T-helper 17 cell (primary cell): ENCODE measurements at places on chromosomes 5 and 9. TPM values are rescaled to one million over a fixed set of nuclear protein-coding genes. Genes with fewer than 3 reads are reported as not detected.

- no peak for DNase-seq
- peak overlapping the region; percentile 92 for H3K4me3 ChIP-seq
- H3K27ac ChIP-seq: peak overlapping the region; percentile 98
- peaks cover 48% of the 10 kb centered on the region for H3K4me1 ChIP-seq
Observed at GRCh38 chr9:129487658-129488483, 133.0 kb downstream of the C9orf50 start.

Gene FGF1
- total RNA-seq: not detected

DNA sequence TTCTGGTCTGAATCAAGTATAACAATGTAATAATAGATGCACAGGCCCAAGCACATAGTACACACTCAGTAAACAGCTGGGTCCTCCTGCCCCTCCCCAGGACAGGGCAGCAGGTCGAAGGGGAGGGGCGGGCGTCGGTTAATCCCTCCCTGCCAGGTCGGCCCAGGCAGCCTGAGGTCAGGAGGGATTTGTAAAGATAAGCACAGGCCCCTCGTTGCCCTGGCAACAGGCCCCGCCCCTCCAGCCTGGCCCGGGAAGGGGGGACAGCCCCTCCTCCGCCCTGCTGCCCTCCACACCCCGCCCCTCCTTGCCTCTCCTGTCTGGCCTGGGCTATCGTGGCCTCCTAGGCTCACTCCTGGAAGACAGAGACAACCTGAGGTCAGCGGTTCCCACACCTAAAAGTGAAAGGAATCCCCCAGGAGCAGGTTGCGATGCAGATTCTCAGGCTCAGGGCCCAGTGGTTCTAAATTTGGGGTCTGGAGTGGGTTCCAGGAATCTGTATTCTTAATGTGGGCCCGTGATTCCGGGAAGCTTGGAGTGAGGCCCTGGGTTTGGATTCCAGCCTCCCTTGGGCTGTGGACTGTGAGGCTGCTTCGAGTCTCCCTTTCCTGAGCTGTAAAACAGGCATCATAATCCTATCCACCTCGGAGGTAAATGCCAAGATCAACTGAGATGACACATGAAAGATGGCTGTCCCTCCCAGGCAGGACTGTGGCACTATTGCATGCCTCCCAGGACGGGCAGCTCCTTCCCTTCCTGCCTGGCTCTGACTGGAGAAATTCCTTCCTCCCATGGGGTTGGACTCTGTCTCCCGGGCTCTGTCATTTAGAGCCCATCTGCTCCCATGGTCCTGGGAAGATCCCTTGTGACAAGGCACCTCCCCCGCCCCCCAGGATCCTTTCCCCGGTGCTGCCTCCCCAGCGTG is 4.4 kb downstream of the CRB2 start:
- DNase-seq: no peak
- H3K27me3 ChIP-seq: peaks cover 18% of the 10 kb centered on the region
- H3K27ac ChIP-seq: peak overlapping the region; percentile 51
- no peak overlapping the region for H3K4me3 ChIP-seq

Gene PDGFRB
- 0.57 TPM for total RNA-seq

Gene NDFIP1
- 89.6 TPM for total RNA-seq

DNA sequence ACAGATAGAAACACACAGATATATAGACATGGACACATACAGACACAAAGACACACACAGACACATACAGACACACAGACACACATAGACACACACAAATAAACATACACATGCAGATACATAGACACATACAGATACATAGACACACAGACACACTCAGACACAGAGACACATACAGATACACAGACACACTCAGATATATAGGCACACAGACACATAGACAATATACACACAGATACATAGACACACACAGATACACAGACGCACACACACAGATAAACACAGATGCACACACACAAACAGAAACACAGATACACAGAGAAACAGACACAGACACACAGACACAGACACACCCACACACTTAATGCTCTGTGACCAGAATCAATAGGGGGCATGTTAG is 156.8 kb downstream of the IRX2 start:
- no peaks in the 10 kb centered on the region for H3K27me3 ChIP-seq
- H3K27ac ChIP-seq: no peak overlapping the region
- no peak for DNase-seq
- no peaks in the 10 kb centered on the region for H3K36me3 ChIP-seq

- no peaks in the 10 kb centered on the region for H3K36me3 ChIP-seq
- no peaks in the 10 kb centered on the region for H3K4me1 ChIP-seq
- H3K27me3 ChIP-seq: no peaks in the 10 kb centered on the region
- H3K4me3 ChIP-seq: no peak overlapping the region
- no peak overlapping the region for H3K27ac ChIP-seq
Observed at GRCh38 chr9:26605367-26605766, 287.2 kb downstream of the CAAP1 start.

- no peak overlapping the region for H3K27ac ChIP-seq
- no peaks in the 10 kb centered on the region for H3K36me3 ChIP-seq
- no peaks in the 10 kb centered on the region for H3K27me3 ChIP-seq
- no peak for DNase-seq
- H3K4me3 ChIP-seq: no peak overlapping the region
- H3K4me1 ChIP-seq: no peaks in the 10 kb centered on the region
Observed at GRCh38 chr5:67660149-67660548, 463.6 kb upstream of the CD180 start.

Gene CDH10
- total RNA-seq: not detected

GRCh38 chr9:126298063-126298801 is 28.4 kb upstream of the MVB12B start:
- H3K36me3 ChIP-seq: no peaks in the 10 kb centered on the region
- H3K27ac ChIP-seq: no peak overlapping the region
- DNase-seq: no peak
- peaks cover 33% of the 10 kb centered on the region for H3K27me3 ChIP-seq

GRCh38 chr5:131773805-131774204 is 23.0 kb downstream of the FNIP1 start:
- no peaks in the 10 kb centered on the region for H3K27me3 ChIP-seq
- peaks cover 26% of the 10 kb centered on the region for H3K4me1 ChIP-seq
- no peak overlapping the region for H3K27ac ChIP-seq
- no peak overlapping the region for H3K4me3 ChIP-seq

- DNase-seq: no peak
- H3K4me1 ChIP-seq: no peaks in the 10 kb centered on the region
- no peaks in the 10 kb centered on the region for H3K36me3 ChIP-seq
- H3K4me3 ChIP-seq: no peak overlapping the region
- no peaks in the 10 kb centered on the region for H3K27me3 ChIP-seq
Observed at GRCh38 chr5:104095527-104095926, 532.9 kb upstream of the NUDT12 start.

Gene EFNA5
- total RNA-seq: not detected

- no peak for DNase-seq
- no peaks in the 10 kb centered on the region for H3K27me3 ChIP-seq
- no peak overlapping the region for H3K27ac ChIP-seq
Observed at GRCh38 chr5:35826056-35826455, 30.6 kb upstream of the IL7R start.

Gene EEIG1
- total RNA-seq: 254 TPM

DNA sequence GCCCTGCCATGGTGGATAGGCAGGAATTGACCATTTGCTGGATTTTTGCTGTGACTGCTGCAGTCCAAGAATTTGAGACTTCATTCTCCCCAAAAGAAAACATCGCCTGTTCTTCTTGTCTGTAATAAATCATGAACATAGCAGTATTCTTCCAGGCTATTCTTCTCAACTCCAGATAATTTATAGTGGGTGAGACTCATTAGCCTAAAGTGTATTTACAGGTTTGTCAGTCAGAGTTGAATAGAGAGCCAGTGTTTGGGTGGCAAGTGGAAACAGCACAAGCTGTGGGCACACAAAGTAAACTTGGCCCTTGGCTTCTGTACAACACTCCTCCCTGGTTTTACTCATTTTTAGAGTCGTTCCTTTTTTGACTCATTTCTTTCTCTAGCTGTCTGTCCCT is 128.2 kb upstream of the VCAN start:
- no peaks in the 10 kb centered on the region for H3K36me3 ChIP-seq
- no peak for DNase-seq
- no peak overlapping the region for H3K4me3 ChIP-seq
- no peaks in the 10 kb centered on the region for H3K27me3 ChIP-seq
- H3K4me1 ChIP-seq: peaks cover 14% of the 10 kb centered on the region

GRCh38 chr5:149264439-149265067 is 7.1 kb upstream of the AFAP1L1 start:
- H3K27me3 ChIP-seq: peaks cover 42% of the 10 kb centered on the region
- no peak overlapping the region for H3K27ac ChIP-seq
- no peak overlapping the region for H3K4me3 ChIP-seq
- no peaks in the 10 kb centered on the region for H3K36me3 ChIP-seq
- peaks cover 9% of the 10 kb centered on the region for H3K4me1 ChIP-seq
- peak; percentile 39 for DNase-seq

Gene IRX2
- total RNA-seq: not detected

Gene CENPH
- 5.9 TPM for total RNA-seq

GRCh38 chr9:68685770-68686169 is 19.3 kb upstream of the PIP5K1B start:
- no peak for DNase-seq
- no peak overlapping the region for H3K27ac ChIP-seq
- peaks cover 4% of the 10 kb centered on the region for H3K4me1 ChIP-seq
- peaks cover 3% of the 10 kb centered on the region for H3K36me3 ChIP-seq

Gene HACD4
- total RNA-seq: 8.7 TPM

- H3K4me1 ChIP-seq: no peaks in the 10 kb centered on the region
- H3K36me3 ChIP-seq: no peaks in the 10 kb centered on the region
- H3K4me3 ChIP-seq: no peak overlapping the region
- no peak for DNase-seq
Observed at GRCh38 chr9:121620777-121621449, 30.5 kb upstream of the DAB2IP start.

DNA sequence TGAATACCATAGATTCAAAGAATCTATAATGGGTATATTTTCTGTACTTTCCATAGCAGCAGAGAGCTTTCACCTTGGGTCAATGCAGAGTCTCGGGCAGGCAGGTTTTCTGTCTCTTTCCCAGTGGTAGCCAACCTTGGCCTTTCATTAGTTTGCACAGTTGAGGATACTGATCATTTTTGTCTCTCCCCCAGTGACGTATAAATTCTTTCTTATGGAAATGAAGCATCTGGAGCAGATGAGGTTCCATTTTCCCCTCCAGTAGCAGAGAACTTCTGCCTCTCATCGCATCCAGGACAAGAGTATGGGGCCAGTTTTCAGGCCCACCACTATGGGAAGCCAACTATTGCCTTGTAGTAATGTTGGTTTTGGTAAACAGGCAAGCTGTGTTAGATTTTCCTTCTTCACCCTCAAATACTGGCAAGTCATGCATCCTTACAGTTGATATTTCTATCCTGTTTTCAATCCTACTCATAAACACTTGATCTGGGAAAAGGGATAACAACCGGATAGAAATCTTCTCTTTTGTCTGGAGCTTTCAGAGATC is 845.2 kb upstream of the CDH18 start:
- H3K4me3 ChIP-seq: no peak overlapping the region
- no peaks in the 10 kb centered on the region for H3K36me3 ChIP-seq
- no peaks in the 10 kb centered on the region for H3K4me1 ChIP-seq
- no peak overlapping the region for H3K27ac ChIP-seq
- no peaks in the 10 kb centered on the region for H3K27me3 ChIP-seq

- no peaks in the 10 kb centered on the region for H3K36me3 ChIP-seq
- no peaks in the 10 kb centered on the region for H3K4me1 ChIP-seq
- DNase-seq: no peak
- H3K4me3 ChIP-seq: no peak overlapping the region
Observed at GRCh38 chr5:7010591-7010990, 297.4 kb downstream of the TENT4A start.

Gene DPH7
- total RNA-seq: 46.1 TPM

DNA sequence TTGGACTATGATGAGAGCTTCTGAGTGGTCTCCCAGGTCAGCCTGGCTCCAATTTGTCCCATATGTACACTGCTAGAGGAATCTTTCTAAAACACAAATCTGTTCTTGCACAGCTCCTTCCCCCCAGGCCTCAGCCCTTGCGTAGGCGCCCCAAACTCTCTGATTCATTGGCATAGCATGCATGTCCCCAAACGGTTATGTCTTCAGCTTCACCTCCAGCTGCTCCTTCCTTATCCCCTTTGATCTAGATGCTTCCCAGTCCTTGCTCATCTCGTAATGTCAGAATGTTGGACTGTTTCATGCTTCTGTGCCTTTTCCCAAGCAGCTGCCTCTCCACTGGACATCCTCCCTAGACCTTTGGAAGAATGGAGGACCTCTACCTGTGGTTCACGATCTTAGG is 60.1 kb upstream of the BASP1 start:
- H3K27me3 ChIP-seq: peaks cover 7% of the 10 kb centered on the region
- no peak for DNase-seq
- no peak overlapping the region for H3K27ac ChIP-seq
- H3K4me1 ChIP-seq: no peaks in the 10 kb centered on the region
- H3K36me3 ChIP-seq: no peaks in the 10 kb centered on the region

DNA sequence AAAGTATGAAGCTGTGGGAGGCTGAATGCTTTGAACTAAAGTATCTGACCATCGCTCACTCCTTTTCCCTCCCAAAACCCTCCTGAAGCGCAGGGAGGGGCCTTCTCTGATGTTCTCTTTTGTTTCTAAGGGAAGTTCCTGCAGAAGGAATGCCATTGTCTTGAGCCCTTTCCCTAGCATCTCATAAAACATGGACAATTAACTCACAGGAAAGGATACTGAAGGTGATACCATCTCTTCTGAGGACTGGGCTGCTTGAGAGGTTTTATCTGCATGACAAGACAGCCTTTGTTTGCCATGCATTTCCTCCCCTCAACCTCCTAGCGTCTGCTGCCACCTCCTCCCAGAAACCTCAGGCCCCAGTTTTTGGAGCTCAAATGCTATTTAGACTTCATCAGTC is 4.3 kb upstream of the RMND5B start:
- peaks cover 5% of the 10 kb centered on the region for H3K4me1 ChIP-seq
- no peaks in the 10 kb centered on the region for H3K27me3 ChIP-seq
- H3K36me3 ChIP-seq: no peaks in the 10 kb centered on the region
- DNase-seq: no peak

Gene CRHBP
- not detected for total RNA-seq

GRCh38 chr9:92066168-92066567 is 49.0 kb downstream of the SPTLC1 start:
- no peak overlapping the region for H3K4me3 ChIP-seq
- peaks cover 10% of the 10 kb centered on the region for H3K36me3 ChIP-seq
- peaks cover 3% of the 10 kb centered on the region for H3K4me1 ChIP-seq
- H3K27ac ChIP-seq: no peak overlapping the region

DNA sequence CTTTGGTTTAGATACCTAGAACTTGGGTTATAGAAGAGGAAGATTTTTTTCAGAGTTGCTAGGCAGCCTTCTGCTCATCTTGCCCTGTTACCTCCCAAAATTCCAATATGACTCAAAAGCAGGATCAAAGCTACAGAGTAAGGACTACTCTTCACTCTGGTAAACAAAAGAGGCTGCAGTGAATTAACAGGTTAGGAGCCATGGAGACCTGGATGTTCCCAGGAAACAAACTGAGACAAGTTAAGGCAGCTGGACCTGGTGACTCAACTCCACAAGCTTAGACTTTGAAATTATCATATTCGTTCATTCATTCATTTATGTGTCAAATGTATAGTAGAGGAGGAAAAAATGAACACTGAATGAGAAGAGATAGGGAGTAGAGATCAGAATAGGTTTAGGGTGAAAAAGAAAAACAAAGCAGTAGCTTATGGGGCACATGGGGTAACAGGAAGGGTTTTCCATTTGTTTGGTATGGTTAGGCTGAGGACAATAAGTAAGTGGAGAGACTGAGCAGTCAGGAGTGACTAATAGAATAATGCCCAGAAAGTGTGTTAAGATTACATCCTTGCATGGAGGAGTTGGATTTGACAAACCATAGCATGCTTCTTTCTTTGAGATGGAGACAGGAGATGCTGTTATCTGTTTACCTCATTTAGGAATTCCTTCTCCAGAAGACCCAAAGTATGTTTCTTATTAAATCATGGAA is 464.0 kb upstream of the ZNF608 start:
- H3K27ac ChIP-seq: no peak overlapping the region
- no peaks in the 10 kb centered on the region for H3K36me3 ChIP-seq
- H3K4me1 ChIP-seq: no peaks in the 10 kb centered on the region
- no peak for DNase-seq
- no peak overlapping the region for H3K4me3 ChIP-seq
- no peaks in the 10 kb centered on the region for H3K27me3 ChIP-seq
